ENCODE measurements at places on chromosomes 7 and 10.

- DNase-seq, result no peak
Measured at GRCh38 chr10:94361171-94361794, 1.5 kb downstream of the NOC3L start.

DNA sequence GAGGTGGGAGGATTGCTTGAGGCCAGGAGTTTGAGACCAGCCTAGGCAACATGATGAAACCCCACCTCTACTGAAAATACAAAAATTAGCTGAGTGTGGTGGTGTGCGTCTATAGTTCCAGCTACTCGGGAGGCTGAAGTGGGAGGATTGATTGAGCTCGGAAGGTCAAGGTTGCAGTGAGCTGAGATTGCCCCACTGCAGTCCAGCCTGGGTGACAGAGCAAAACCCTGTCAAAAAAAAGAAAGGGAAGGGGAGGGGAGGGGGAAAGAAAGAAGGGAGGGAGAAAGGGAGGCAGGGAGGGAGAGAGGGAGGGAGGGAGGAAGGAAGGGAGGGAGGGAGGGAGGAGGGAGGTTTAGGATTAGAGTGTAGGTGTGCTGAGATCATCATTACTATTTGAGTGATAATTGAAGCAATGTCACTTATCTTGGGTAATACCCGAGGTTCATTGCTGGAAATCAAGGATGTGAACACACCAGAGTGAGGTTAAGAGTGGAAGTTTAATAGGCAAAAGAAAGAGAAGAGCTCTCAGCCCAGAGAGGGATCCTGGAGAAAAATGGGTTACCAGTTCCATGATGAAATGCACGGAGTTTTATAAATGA lies 27.6 kb downstream of the VCL start:
- no peak for DNase-seq

GRCh38 chr7:83065714-83066113 lies 97.0 kb downstream of the PCLO start:
- no peak for DNase-seq

DNA sequence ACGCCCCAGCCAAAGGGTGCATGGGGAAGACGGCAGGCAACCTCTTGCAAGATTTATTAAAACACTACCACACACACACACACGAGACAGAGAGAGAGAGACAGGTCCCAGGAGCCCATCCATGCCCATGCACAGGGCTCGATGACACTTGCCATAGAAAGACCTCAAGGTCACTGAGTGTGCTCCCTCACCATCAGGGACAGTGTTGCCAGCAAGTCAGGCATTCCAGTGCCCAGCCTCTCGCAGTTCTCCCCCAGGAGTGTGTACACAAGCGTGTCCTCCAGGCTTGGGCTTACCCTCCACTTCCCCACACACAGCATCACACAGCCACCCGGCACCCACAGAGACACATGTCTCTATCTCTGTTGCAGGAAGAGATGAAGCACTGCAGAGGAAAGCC lies 46.8 kb upstream of the SLF2 start:
- no peak for DNase-seq

DNA sequence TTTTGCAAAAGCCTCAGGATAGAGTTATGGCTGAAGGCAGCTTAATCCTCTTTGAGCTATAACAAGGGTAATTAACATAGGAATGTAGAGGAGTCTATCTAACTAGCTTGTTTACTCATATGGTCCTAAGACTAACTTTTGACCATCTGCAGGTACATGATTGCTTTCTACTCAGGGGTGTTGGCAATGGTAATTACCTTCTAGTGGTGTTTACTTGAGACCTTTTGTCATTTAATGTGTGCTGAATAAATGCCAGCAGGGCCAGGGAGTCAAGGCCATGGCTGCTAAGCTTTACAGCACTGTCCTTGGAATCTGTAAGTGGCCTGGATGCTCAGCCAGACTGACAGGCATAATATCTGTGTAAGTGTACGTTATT lies 1325.0 kb downstream of the XPNPEP1 start:
- no peak for DNase-seq

GRCh38 chr10:27197980-27198620 lies 42.5 kb downstream of the ACBD5 start:
- DNase-seq, result no peak

- no peak for DNase-seq
Measured at GRCh38 chr10:61990761-61991135, 89.2 kb downstream of the ARID5B start.

DNA sequence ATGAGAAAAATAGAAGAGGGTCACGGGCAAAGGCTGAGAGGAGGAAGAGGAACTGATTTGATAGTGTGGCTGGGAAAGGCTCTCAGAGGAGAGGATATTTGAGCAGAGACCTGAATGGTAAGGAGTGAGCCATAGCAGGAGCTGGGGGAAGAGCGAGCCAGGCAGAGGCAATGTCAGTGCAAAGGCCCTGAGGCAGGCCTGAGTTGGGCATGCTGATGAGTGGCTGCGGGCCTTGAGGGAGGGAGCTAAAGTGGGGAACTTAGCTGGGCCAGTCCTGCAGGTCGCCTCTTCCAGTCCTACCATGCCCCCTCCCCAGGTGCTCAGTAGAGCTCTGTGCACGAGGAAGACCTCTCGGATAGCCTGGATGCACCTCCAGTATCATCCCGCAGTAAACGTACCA lies 55.4 kb upstream of the FGFR2 start:
- DNase-seq, result no peak

- DNase-seq, result no peak
Measured at GRCh38 chr10:124296121-124296812, 122.5 kb downstream of the OAT start.

DNA sequence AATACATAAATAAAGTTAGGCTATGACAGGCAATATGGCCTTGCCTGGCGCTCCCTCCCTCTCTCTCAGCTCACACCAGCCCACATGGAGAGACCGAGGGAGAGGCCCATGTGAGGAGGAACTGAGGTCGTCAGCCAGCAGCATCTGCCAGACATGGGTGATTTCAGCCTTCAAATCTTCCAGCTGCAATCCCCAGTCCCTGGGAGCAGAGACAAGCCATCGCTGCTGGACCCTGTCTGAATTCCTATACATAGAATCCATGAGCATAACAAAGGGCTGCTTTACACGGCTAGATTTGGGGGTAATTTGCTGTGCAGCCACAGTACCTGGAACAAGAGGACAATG lies 35.6 kb downstream of the ANKRD16 start:
- no peak for DNase-seq

GRCh38 chr7:106015381-106016218 lies 52.5 kb downstream of the CDHR3 start:
- no peak for DNase-seq

DNA sequence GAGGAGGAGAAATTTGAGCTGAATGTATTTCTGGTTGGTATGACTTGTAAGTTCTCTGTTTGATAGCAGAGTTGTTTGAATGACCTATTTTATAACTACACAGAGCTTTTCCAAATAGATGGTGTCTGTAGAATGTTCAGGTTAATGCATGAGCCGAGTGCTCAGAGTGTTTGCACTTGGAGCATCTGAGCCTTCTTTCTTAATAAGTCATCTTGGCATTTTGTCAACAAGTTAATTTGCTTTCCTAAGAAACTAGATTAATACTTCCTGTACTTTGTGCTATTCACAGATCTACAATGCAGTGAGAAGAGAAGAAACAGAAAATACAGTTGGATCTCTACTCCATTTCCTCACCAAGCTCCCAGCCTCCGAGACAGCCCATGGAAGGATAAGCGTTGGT lies 138.2 kb downstream of the PLCE1 start:
- DNase-seq, result no peak

- DNase-seq, result no peak
Measured at GRCh38 chr7:75534727-75535307, 42.7 kb downstream of the SPDYE5 start.

GRCh38 chr10:48285710-48286109 lies 11.2 kb upstream of the FRMPD2 start:
- no peak for DNase-seq

DNA sequence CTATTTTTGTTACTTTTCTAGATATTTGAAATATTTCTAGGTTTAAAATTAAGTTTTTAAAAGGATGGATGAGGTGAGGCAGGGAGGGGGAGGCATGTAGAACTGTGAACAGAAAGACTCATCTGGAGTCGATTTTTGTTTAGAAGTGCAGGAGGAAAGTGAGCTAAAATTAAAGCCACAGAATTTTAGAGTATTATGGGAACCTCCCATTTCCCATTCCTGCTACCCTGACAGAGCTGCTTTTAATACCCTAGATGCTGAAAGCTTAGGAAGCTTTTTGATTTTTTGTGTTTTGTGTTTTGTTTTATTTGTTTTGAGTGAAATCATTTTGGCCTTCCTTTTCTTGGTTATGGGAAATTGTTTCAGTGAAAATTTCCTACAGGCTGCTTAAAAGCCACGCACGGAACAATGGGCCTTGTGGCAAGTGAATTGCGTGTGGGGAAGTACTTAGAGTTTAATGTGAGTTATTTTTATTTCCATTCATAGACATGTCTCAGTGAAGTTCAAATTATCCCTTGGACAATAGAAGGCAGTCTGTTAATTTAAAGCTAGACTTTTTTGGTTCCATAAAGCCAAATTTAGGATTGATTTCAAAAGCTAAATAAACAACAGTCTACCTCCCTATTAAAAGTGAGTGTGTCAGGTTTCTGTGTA lies 102.0 kb upstream of the HDAC9 start:
- DNase-seq, result no peak
